ENCODE measurements at places on chromosomes 16 and 17.

DNA sequence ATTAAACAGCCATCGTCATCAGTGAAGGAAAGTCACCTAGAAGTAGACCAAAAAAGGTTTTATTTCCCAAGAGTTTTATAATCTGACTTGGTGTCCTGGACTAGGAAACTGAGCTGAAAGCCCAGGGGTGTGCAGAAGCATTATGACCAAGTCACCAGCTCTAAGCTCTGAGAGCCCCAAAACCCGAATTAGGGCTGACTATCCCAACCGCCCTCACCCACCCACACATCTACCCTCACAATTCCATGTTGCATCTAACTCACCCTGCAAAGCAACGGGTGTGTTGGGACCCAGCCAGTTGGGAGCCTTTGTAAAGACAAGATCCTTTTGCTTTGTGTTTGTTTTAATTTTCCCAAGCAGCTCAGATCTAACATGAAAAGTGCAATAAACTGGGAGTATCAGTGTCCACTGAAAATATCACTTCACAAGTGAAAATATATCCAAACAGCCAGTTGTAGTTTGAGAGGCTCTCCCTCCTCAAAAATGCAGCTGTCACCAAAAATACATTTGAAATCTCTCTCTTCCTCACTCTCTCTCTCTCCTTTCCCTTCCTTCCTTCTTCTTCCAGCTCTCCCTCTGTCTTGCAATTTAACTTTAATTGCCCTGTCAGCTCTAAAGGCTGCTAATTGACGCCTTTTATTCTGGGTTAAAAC lies 16.2 kb upstream of the NOG start:
- DNase-seq = no peak

DNA sequence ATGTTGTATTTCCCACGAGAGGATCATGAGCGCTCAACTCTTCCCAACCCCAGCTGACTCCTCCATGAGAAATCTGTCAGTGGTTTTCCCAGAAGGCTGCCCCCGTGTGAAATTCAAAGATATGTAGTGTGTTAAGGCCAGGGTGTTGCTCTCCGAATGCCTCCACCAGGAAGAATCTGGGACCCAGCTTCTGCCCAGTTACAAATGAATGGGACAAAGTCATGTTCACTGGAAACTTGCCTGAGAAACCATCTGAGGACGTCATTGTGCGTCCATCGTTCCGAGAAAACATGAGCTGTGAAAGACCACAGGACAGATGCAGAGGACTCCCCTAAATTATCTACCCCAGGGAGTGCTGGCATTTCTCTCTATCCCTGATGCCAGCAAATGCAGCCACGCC lies 86.0 kb downstream of the AIPL1 start:
- no peak for DNase-seq

DNA sequence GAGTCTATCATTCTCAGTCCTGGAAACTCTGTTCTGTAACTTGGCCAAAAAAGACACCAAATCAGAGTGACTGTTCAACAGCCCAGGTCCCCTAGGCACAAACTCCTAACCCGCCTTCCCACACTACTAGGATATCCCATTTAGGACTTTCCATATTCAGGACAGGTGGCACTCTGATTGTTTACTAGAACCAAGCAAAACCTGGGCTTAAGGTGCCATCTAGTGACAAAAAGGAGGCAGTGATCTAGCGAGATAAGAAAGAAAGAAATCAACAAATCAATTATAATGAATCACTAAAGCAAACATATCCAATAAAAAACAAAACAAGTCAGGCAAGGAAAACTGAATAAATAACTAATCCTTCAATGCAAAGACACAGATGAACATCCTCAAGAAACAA lies 203.9 kb downstream of the CEP112 start:
- DNase-seq = no peak

- DNase-seq = no peak
These were observed 32.0 kb downstream of the KSR1 start for GRCh38 chr17:27488231-27488630.

GRCh38 chr16:26212599-26212998 lies 520.8 kb downstream of the HS3ST4 start:
- DNase-seq = no peak

DNA sequence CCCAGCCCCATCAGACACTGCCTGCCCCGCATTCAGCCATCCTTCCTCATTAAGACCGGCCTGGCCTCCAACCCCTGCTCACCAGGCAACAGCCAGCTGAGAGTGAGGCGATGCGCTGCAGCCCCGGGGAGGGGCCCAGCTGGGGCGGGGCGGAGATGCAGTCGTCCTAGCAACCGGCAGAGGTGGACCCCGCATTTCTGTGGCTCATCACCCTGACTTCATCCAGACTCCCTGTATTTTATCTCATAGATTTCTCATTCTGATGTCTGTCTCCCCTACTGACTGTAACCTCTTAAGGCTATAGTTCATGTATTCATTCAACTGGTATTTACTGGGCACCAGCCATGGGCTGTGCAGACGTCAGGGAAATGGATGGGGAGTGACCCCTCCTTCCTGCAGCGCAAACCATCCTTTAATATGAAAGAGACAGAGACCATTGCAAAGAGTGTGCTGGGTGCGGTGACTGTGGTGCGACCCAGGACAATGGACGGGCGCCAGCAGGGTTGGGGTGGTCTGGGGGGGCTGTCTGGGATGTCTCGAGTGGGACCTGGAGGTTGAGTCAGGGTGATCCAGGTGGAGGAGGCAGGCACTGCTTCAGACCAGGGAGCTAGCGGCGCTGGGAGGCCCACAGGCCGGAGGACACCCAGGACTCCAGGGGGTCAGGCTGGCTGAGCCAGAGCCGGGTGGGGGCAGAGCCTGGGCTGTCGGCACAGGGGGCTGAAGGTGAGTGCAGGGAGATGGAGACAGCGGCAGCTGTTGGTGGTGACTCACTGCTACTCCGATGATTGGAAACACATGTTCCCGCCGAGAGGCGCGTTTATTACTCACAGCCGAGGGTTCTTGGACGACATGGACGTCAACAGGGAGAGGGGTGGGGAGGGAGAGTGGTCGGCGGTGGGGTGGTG lies 10.5 kb upstream of the TIMP2 start:
- DNase-seq = no peak

- no peak for DNase-seq
These were observed 30.4 kb upstream of the DHX8 start for GRCh38 chr17:43453331-43453812.

DNA sequence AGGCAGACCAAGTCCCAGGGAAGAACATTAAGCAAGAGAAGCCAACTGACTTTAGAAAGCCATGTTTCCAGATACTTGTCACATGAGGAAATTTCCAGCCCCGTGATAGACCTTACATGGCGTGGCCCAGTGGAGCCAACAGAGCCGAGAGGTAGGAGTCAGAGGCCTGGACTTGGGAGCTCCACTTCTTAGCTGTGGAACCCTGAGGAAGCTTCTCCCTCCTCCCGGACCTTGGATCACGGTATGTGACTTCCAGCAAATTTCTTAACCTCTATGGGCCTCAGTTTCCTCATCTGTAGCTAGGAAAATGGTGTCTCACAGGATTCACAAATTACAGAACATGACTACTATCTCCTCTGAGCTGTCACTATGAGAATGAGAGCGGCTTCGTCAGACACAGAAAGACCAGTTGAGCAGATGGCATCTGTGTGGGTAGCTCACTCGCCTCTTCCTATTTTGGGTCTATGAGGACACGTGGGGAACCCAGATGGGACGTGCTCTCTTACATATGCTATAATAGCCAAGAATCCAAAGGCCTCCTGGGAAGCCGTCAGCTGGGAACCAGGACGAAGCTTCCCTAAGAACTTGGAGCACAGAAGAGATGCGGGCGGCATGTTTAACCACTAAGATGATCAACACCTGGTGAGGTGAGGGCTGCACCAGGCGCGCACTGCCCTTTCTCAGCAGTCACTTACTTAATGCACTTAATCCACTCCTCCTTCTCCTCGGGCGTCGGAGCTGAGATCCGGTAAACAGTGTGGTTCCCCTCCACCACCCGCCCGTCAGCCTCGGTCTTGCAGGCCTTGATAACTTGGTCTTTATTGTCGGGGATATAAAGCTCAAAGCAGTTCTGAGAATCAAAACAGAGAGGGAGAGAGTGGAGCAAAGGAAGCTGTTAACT lies 102.3 kb downstream of the CYTH1 start:
- no peak for DNase-seq

DNA sequence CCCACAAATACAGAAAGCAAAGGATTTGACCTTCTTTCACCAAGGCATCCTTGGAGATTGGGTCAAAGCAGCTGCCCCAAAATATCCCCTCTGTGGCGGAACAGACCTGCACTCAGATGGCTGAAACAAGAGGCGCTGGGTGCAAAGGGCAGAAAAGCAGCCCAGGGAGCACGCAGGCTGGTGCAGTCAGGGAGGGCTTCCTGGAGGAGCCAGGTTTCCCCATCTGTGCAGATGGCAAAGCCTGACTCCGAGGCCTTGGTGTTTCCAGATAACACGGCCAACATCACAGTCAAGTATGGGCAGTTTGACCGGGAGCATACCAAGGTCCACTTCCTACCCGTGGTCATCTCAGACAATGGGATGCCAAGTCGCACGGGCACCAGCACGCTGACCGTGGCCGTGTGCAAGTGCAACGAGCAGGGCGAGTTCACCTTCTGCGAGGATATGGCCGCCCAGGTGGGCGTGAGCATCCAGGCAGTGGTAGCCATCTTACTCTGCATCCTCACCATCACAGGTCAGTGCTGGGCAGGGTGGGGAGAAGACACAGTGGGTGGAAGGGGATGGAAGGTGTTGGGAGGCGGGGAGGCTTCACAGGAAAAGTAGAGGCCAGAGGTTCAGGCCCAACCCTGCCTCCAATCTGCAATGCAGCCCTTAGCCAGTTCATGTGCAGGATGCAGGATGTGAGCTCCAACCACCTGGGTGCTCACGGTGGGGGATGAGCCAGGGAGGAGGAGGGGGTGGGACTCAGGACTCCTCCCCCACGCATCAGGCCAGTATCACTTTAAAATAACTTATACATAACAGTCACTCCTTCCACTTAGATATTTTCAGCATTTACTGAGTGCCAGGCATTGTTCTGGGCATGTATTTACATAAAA lies 26.4 kb upstream of the BEAN1 start:
- DNase-seq = no peak

GRCh38 chr16:58756650-58757332 lies 22.7 kb upstream of the GOT2 start:
- no peak for DNase-seq

DNA sequence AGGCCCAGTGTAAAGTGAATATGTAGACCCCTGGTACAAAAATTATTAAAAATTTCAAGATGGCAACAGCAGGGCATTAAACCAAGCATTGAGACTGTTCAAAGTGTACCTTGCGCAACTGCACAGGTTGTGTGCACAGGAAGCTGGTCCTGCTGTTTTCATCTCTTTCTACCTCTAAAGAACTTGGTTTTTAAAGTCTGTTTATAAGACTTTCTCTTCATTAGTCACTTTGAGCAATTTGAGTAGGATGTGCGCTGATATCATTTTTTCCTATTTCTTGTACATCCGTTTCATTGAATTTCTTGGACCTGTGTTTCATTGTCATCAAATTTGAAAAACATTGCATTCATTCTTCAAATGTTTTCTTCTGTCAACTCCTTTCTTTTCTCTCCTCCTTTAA lies 16.8 kb upstream of the PMP22 start:
- DNase-seq = no peak

GRCh38 chr17:48970865-48971687 lies 2.7 kb upstream of the GIP start:
- DNase-seq = no peak

DNA sequence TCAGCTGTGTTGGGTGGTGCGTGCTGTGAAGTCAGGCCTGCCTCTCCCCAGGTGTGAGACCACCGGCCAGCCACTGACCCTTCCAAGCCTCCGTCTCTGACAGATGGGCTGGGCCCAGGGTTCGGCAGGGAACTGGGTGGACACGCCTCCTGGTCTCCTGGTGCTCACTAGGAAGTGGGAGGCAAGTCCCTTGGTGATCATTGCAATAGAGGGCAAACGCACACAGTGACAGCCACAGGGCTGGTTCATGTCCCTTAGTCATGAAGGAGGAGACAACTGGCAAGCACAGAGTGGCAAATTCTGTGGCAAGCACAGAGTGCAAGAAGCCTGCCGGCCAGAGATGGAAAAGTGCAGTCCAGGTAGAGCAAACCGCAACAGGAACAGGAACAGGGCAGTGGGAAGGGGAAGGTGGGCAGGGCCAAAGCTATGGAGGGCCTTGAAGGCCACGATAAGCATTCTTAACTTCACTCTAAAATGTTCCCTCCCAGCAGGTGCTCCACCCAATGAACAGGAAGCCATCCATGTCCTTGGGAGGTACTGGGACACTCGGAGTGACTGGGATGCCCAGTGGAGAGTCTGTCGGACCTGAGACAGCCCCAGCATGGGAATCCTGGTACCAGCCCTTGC lies 21.9 kb downstream of the USP7 start:
- no peak for DNase-seq

Data from MV-4-11 (cell line).